Motor neuron (in vitro differentiated cells): ENCODE measurements at places on chromosomes 4 and X. TPM values are rescaled to one million over a fixed set of nuclear protein-coding genes. Genes with fewer than 3 reads are reported as not detected.

DNA sequence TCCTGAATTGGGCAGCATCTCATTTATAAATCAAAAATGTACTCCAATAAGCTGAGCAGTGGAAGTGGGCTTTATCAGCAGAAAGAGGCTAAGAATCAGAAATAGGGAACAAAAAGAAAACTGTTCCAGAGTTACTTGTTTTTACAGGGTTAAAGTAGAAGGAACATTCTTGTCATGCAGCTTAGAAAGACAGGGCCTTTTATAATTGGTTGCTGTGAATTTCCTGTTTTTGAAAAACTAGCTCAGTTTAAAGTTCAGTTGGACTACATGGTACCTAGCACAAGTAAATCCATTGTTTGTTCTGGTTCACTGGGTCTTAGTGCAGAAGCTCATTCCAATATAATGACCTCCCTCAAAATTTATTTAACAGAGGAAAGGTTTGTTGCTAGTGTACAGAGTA, 200.8 kb downstream of the GRIA2 start:
- ATAC-seq, result no peak

- no peak for ATAC-seq
Observed at GRCh38 chr4:87677731-87678130, 27.7 kb downstream of the DMP1 start.

GRCh38 chr4:38365748-38366310, 298.2 kb upstream of the KLF3 start:
- ATAC-seq, result no peak

DNA sequence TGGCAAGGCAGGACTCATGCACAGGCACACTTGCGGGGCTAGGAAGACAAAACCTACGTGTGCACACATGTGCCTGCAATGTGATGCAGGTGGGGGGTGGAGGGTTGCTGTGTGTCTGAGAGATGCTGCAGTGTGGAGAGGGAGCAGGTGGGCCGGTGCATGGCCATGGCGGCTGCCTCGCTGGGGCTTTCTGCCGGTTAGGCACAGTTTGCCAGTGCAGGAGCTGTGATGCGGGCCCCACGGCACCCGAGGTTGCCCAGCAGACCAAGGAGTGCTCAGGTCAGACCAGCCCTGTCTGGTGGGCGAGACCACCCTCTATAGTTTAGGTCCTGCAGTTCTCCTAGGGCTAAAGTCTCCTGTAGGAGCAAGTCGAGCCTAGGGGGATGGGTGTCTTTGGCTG, 4.4 kb upstream of the AFM start:
- no peak for ATAC-seq

- ATAC-seq, result no peak
Observed at GRCh38 chrX:6693051-6693450, 158.1 kb upstream of the VCX3A start.

- ATAC-seq, result no peak
Observed at GRCh38 chr4:137960371-137961050, 281.6 kb downstream of the SLC7A11 start.

GRCh38 chr4:20298986-20299385, 47.3 kb downstream of the SLIT2 start:
- no peak for ATAC-seq

DNA sequence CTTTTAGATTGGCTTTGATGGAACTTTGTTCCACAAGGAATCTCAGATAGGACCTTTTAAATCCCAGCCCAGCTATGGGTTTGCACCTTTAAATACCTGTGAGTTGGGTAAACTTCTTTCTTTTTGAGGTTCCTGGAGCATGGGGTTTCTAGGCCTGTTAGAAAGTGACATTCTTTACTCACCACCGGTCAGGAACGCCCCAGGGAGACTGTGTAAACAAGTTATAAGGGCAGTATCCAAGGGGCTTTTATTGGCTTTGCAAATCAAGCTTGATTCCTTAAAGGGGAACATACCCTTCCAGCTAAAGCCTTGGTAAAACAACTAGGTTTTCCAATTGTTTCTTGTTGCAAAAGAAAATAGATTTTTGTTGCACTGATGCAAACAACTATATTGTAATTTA, 93.4 kb downstream of the TENT5D start:
- ATAC-seq, result no peak

- peak; percentile 88 for ATAC-seq
Observed at GRCh38 chrX:154714925-154715324, 36.0 kb downstream of the GAB3 start.

- ATAC-seq, result no peak
Observed at GRCh38 chr4:173160871-173161270, 7.7 kb upstream of the GALNT7 start.

DNA sequence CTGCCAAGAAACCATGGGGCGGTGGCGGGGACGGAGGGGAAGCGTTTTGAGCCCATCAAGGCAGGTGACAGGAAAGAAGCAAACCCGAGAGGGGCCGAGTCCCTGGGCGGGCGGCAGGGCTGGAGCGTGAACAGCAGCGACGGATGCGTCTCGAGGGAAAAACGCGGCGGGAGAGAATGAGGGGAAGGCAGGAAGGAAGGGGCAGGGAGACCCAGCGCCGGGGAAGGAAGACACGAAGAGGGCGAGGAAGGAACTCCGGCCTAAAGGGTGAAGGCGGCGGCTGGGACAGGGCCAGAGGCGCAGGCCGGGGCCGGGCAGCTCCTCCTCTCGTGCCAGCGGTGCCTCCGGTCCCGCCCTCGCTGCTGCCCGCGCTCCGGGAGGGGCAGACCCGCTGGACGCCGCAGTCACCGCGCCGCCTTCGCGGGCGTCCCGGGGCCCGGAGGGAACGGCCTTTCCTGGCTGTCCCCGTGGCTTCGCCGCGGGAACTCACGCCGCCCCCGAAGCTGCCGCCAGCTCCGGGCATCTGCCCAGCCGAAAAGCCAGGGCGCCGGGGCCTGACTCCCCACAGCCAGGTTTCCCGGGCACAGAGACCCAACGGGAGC, 751 bp upstream of the RGS12 start:
- ATAC-seq, result peak; percentile 51

DNA sequence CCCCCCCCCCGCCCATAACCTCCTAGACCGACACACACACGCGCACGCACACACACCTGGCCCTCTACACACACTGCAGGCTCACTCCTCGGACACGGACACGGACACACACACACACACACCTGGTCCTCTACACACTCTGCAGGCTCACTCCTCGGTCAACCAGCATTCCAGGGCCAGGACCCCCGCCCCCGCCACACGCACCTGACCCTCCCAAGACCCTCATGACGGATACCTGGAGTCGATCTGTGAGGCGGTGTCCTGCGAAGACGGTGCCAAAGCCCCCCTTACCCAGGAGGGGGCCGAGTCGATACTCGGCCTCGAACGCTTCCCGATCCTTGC, 552 bp downstream of the PIM2 start:
- ATAC-seq, result peak; percentile 0

GRCh38 chr4:63919636-63920365, 489.4 kb downstream of the TECRL start:
- no peak for ATAC-seq

GRCh38 chrX:9538544-9539045, 73.7 kb downstream of the TBL1X start:
- ATAC-seq, result no peak

DNA sequence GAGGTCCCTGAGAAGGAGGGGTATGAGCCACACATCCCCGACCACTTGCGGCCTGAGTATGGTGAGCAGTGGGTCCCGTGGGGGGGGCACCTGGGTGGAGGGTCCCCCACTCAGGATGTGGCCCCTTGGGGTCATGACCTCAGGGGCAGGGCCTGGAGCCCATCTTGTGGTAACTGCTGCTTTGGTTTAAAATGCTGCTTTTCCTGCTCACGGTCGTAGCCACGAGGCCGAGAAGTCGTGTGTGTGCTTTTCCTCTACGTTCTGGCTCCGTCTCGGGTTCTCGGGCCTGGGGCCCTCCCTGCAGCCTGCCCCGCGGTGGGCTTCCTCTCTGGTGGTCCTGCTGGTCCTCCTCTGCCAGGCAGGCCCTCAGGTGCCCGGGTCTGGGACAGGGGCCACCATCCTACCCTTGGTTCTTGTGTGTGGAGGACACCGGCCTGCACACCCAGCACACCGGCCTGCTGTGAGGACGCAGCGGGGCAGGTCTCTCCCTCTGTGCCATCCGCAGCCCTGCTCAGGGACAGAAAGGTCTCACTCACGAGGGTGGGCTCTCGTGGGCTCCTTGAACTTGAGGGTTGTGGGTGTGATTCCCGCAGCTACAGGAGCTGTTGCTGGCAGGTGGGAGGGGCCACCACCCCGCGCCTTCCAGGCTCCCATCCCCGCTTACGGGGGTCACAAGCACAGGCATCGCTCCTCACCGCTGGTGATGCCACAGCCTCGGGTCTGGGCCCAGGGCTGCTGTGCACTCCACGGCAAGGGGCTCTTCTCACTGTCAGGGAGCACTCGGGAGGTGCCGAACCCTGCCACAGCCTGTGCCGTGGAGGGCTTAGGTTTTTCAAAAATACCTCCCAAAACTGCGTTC, 19.6 kb downstream of the UVSSA start:
- ATAC-seq, result no peak

DNA sequence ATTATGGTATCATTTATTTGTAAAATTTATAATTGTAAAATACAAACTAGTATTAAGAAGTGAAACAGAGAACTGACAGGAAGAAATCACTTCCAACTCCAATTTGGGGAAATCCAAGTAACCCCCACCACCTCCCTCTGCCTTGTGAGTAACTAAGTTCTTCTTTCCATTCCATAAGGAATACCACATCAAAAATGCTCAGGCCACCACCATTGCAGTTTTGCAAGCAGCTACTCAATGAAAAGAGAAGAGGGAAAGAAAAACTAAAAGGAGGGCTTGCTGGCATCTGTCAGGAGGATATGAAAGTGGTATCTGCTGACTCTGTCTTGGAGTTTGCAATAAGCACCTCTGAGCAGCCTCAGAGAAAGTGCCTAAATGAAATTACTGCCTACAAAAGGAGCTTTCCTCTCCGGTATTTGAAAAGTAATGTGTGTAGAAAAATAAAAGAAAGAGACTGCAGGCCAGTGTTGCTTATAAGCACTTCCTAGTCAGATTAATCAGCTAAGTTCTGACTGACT, 228.7 kb downstream of the OPHN1 start:
- no peak for ATAC-seq

DNA sequence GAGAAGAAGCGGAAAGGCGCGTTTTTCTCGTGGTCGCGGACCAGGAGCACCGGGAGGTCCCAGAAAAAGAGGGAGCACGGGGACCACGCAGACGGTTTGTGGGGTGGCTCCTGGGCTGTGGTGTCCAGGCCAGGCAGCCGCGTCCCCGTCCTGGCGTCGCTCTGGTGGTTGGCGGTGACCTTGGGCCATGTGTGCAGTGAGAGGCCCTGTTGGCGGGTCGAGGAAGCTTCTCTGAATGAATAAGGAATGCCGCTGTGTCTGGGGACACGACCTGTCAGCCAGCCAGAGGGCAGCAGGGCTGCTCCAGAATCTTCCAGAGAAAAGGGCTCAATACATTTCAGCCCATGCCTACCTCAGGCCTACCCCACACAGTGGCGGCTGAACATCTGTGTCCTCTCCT, 24.3 kb upstream of the HGFAC start:
- no peak for ATAC-seq

DNA sequence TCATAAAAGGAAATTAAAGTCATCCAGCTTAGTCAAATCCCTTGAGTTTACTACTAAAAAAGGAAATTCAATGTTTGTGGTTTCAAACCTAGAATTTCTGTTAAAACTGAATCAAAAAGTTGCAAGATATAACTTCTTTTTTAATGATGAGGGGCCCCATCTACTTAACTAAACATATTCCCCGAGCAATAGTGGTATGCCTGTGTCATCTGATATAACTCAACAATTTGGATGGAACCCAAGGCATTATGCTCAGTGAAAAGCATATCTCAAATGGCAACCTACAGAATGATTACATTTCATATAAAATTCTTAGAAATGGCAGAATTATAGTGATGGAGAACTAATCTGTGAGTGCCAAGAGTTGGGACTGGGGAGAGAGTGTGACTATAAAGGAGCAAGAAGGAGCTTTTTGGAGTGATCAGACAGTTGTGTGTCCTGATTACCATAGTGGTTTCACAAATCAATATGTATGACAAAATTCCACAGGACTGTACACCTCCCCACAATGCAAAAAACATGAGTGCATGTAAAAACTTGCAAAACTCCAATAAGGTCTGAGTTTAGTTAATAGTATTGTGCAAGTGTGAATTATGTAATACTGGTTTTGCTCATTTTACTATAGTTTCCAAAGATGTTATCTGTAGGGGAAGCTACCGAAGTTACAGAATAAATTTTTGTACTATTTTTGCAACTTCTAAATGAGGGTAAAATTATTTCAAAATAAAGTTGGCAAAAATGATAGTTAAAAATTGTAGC, 323.2 kb downstream of the ARHGAP24 start:
- no peak for ATAC-seq

GRCh38 chr4:112517911-112518310, 1.9 kb upstream of the NEUROG2 start:
- no peak for ATAC-seq

- ATAC-seq, result no peak
Observed at GRCh38 chrX:133983974-133984845, 1.2 kb downstream of the GPC3 start.

DNA sequence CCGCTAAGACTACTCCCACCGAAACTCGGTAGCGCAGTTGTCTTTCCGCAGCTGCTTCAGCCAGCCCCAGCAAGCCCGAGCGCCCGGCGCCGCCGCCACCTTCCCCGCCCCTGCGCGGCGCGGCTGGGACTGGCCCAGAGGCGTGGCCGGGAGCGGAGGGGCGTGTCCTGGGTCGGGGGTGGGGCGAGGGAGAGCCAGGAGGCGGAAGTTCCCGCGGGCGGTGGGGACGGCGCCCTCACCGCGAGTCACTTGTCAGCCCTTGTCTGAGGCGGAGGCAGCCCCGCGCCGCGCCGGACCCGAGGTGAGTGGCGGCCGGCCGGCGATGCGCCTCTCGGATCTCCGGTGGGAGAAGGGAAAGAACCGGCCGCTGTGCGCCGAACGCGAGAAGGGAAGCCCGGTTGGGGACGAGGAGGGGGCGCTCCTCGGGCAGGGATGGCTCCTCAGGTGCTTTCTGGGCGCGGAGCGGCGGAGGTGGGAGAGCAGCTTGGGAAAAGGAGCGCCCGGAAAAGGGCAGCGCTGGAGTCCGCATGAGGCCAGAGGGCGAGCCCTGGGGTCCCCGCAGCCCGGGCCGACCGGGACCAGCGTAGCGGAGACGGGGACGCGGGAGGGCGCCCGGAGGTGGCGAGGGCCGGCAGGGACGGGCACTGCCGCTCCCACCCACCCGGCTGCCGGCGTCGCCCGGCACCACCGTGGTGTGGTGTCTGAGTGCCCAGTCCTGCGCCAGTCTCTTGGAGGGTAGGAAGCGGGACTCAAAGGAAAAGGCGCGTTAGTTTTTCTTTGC, at the start of gene PDLIM5:
Gene PDLIM5 (plus strand): TSS at position 248 of the 781 bp plus-strand sequence. CDS start 3,347 bp downstream, outside the sequence.
- ATAC-seq, result peak; percentile 95

The CYP4V2 gene
- 4.0 and 4.7 TPM in 2 replicates for total RNA-seq

The ITGB1BP2 gene
- 2.7 and 4.2 TPM in 2 replicates for total RNA-seq

The HOPX gene
- 1.2 TPM in 1 of 2 replicates, not detected in the other for total RNA-seq

The DCTD gene
- 46.6 and 48.5 TPM in 2 replicates for total RNA-seq

The TRPC3 gene
- 3.5 and 3.8 TPM in 2 replicates for total RNA-seq

The MTNR1A gene
- 0.21 TPM in 1 of 2 replicates, not detected in the other for total RNA-seq

The EXOC1L gene
- total RNA-seq, result 0.66 and 1.1 TPM in 2 replicates

The ADAMTS3 gene
- total RNA-seq, result 34.3 and 38.3 TPM in 2 replicates

The CCDC149 gene
- 11.1 and 13.3 TPM in 2 replicates for total RNA-seq

The TIMM17B gene
- 43.7 and 44.1 TPM in 2 replicates for total RNA-seq

The GPRASP2 gene
- total RNA-seq, result 54.9 and 65.2 TPM in 2 replicates
